ENCODE measurements at places on chromosomes 1 and 21. TPM values are rescaled to one million over a fixed set of nuclear protein-coding genes. Genes with fewer than 3 reads are reported as not detected.
A peak's percentile ranks its signal among the peaks of the same experiment; 100 is the strongest.

CD247 gene
- total RNA-seq, result 355 TPM

OR2L13 gene
- total RNA-seq, result not detected

POFUT2 gene
- total RNA-seq, result 56.6 TPM

PRR9 gene
- total RNA-seq, result not detected

C1orf74 gene
- total RNA-seq, result 0.67 TPM

MATN1 gene
- total RNA-seq, result 2.7 TPM

SHISAL2A gene
- total RNA-seq, result 25.9 TPM

- H3K27me3 ChIP-seq, result no peaks in the 10 kb centered on the region
- H3K4me1 ChIP-seq, result no peaks in the 10 kb centered on the region
- no peak overlapping the region for H3K27ac ChIP-seq
- no peak for DNase-seq
These were observed 49.4 kb upstream of the DESI2 start for GRCh38 chr1:244603498-244603897.

- no peaks in the 10 kb centered on the region for H3K27me3 ChIP-seq
- H3K4me3 ChIP-seq, result no peak overlapping the region
- no peak for DNase-seq
- no peak overlapping the region for H3K27ac ChIP-seq
These were observed 17.8 kb downstream of the ZBTB17 start for GRCh38 chr1:15958111-15958510.

DNA sequence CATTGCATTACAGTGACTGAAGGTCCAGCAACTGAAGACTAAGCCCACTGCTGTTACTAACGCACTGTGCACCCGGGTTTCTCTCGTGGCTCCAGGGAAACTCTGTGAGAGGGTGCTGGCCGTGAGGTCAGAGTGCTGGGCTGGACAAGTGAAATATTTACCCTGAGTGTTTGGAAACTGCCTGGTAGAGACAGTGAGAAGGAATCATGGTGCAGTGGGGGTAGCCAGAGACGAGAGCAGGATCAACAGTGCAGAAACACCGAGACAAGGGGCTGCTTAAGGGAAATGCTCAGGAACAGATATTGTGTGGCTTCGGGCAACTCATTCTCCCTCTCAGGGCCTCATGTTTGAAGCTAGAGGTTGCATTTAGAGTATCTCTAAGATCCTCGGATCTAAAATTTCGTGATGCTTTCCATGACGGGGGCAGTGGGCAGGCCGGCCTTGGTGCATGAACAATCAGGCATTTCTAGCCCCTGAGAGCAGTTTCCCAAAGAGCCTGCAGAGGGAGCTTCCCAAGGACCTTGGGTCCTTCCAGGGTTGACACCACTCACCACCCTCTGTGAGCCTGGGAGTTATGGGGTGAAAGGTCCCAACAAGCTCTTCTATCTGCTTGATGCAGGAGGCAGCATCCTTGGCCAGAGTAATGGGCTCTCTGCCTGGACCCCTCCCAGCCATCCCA, 9.7 kb downstream of the CD2 start:
- H3K36me3 ChIP-seq, result peaks cover 98% of the 10 kb centered on the region
- DNase-seq, result no peak
- H3K4me1 ChIP-seq, result peaks cover 96% of the 10 kb centered on the region
- peak overlapping the region; percentile 89 for H3K27ac ChIP-seq

DNA sequence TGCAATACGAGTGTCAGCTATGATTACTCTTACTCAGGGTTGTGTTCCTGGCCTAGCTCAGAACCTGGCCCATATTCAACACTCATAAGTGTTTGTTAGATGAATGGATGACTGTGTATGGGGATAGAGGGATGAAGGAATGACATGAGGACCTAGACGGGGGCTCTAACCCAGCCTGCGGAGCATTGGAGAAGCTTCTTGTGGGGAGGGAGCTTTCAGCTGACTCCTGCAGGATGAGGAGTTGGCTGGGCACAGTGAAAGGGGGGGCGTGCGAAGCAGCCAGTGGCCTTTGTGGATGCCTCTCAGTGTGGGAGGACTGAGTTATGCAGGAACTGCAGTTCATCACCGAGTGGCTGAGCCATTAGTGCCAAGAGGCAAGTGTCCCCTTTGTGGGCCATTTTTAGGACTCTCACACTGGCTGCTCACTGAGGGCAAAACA, 1.2 kb upstream of the EXTL1 start:
- H3K4me3 ChIP-seq, result no peak overlapping the region
- no peaks in the 10 kb centered on the region for H3K4me1 ChIP-seq
- H3K27me3 ChIP-seq, result no peaks in the 10 kb centered on the region
- H3K27ac ChIP-seq, result no peak overlapping the region
- DNase-seq, result no peak

DNA sequence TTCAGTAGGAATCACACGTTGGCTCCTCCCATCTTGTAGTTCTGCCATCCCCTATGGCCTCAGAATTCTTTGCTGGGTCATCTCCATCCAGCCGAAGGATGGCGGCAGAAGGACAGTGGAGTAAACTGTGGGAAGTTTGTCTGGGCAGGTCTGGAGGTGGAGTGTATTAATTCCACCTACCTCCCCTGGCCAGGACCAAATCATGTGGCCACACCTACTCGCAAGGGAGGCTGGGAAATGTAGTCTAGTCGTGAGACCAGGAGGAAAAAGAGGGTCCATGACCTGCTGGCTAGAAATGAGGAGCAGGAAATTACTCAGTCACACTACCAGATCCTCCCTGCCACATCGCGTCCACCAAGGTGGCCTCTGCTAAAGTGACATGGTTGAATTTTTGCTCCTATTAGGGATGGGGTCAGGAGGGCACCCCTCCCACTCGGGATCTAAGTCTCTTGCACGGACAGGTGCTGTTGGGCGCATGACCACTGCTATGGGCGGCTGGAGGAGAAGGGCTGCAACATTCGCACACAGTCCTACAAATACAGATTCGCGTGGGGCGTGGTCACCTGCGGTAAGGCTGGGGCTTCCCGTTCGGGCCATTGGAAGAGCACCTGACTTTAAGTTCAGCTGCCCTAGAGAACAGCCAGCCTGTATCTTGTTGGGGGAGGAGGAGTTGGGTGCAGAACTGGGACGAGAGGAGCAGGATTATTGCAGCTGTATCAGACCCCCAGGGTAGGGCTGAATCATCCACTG, 19.5 kb downstream of the PLA2G5 start:
- no peaks in the 10 kb centered on the region for H3K36me3 ChIP-seq
- no peaks in the 10 kb centered on the region for H3K4me1 ChIP-seq
- DNase-seq, result no peak
- no peak overlapping the region for H3K4me3 ChIP-seq
- H3K27ac ChIP-seq, result no peak overlapping the region

- no peaks in the 10 kb centered on the region for H3K4me1 ChIP-seq
- no peak overlapping the region for H3K27ac ChIP-seq
- DNase-seq, result no peak
- peaks cover 7% of the 10 kb centered on the region for H3K27me3 ChIP-seq
- H3K36me3 ChIP-seq, result no peaks in the 10 kb centered on the region
These were observed 105.1 kb downstream of the LRIG2 start for GRCh38 chr1:113178106-113178505.

DNA sequence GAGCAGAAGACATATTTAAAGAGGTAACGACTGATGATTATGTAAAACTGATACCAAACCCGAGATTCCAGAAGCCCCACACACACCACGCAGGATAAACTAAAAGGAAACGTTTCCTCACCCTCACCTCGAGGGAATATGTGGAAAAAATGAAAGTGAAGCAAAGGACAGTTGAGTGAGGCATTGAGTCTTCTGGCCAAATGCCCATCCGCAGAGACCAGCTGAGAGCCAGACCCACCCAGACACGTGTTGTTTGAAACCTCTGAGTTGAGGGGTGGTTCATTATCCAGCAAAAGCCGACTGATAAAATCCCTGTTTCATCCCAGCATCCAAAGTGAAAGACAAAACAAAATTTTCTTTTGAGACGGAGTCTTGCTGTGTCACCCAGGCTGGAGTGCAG, 29.6 kb upstream of the PCBP3 start:
- peaks cover 4% of the 10 kb centered on the region for H3K36me3 ChIP-seq
- H3K27ac ChIP-seq, result no peak overlapping the region
- H3K4me3 ChIP-seq, result no peak overlapping the region
- no peak for DNase-seq
- peaks cover 53% of the 10 kb centered on the region for H3K4me1 ChIP-seq
- H3K27me3 ChIP-seq, result no peaks in the 10 kb centered on the region

GRCh38 chr1:182003953-182004586, 57.4 kb downstream of the ZNF648 start:
- no peaks in the 10 kb centered on the region for H3K36me3 ChIP-seq
- no peak overlapping the region for H3K4me3 ChIP-seq
- no peaks in the 10 kb centered on the region for H3K27me3 ChIP-seq
- H3K27ac ChIP-seq, result no peak overlapping the region
- DNase-seq, result no peak
